ENCODE measurements at places on chromosomes 13 and 19.

GRCh38 chr13:21670006-21670882 is 629 bp upstream of the FGF9 start:
- peak; percentile 30 for DNase-seq

- DNase-seq: no peak
Observed at GRCh38 chr13:66657165-66657881, 572.8 kb downstream of the PCDH9 start.

GRCh38 chr19:50542943-50543342 is 25.3 kb downstream of the LRRC4B start:
- DNase-seq: no peak

DNA sequence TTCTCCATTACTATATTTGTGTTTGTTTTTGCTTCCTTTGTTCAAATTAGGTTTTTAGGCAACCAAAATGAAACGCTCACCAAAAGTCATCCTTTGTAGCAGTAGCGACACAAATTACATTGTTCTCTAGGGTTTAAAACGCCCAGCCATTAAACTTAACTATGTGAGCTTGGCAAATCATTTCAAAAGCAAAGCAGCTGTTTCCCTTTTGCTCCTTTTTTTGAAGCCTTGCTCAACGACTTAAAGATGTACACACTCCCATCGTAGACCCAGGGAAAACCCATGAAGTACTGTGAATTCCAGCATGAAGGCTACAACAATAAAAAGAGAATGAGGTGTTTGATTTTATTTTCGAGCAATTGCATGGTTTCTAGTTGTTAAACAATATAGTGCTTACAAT is 106.7 kb downstream of the RAP2A start:
- no peak for DNase-seq

DNA sequence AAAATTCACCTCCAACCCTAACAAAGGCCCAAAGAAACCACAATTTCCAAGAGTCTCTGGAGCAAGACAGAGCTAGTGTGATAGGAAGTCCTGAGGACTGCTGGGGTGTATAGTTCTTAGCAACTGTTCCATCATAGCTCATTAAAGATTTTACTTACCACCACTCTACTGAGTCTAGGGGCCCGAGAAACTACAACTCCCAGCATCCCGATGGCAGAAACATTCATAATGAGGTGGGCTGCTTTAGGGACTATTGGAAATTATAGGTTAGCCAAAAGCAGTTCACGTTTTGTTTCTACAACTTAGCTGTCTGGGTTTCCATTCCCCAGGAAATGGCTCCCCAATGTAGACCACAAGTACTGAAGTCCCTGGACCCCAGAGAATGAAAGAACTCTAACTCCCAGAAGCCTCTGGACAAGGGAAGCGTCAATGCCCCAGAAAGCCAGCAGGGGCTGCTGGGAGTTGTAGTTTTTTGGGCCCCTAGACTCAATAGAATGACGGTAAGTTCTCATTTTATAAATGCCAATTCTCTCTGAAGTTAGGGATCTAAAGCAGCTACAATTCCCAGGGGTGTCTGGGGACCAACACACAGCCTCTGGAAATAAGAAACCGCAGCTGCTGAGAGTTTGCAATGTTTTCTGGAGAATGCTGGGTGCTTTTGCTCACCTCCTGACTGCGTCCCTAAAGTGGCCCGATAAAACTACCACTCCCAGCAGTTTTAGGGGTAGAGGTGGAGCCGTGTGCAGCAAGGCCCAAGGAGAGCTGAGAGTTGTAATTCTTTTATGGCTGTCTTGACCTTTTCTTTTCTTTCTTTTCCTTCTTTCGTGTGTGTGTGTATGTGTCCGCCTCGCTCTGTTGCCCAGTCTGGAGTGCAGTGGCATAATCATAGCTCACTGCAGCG is 11.1 kb downstream of the FTL start:
- no peak for DNase-seq

DNA sequence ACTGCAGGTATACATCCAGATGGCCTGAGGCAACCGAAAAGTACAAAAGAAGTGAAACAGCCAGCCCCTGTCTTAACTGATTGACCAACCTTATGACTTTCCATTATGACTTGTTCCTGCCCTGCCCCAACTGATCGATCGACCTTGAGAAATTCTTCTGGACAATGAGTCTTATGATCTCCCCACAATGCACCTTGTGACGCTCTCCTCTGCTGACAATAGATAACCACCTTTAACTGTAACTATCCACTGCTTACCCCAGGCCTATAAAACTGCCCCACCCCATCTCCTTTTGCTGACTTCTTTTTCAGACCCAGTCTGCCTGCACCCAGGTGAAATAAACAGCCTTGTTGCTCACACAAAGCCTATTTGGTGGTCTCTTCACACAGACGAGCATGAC is 11.2 kb downstream of the ZNF83 start:
- DNase-seq: no peak

DNA sequence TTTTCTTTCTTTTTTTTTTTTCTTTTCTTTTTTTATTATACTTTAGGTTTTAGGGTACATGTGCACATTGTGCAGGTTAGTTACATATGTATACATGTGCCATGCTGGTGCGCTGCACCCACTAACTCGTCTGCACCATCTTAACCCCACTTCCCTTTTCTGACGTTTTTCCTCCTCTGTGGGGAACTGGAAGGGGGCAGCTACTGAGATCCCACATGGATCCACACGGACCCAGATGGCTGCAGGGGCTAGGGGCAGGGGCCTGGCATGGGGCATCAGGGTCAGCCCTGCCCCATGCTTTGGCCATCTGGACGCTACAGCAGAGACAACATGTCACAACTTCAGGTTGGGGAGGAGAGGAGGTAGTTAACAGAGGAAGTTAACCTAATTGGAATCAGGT is 54.3 kb downstream of the RUBCNL start:
- no peak for DNase-seq

GRCh38 chr19:5719274-5719960 is 529 bp downstream of the LONP1 start:
- no peak for DNase-seq

GRCh38 chr13:28258417-28258816 is 120.1 kb downstream of the PAN3 start:
- DNase-seq: no peak

DNA sequence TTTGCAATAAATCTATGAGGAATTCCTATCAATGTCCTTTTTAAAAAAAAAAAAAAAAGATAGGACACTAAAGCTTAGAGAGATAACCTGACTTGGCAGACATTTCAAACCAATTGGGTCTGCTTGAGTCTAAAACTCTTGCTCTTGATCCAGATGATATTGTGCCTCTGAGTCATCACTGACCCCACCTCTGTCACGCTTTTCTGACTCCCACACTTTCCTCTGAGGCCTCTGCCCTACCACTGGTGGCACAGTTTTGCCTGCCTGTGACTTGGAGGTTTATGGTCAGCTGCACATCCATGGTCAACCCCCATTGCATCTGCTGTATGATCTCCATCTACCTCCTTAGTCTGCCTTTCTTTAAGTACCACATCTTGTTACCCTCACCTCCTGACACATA is 328.7 kb downstream of the SPRY2 start:
- no peak for DNase-seq

DNA sequence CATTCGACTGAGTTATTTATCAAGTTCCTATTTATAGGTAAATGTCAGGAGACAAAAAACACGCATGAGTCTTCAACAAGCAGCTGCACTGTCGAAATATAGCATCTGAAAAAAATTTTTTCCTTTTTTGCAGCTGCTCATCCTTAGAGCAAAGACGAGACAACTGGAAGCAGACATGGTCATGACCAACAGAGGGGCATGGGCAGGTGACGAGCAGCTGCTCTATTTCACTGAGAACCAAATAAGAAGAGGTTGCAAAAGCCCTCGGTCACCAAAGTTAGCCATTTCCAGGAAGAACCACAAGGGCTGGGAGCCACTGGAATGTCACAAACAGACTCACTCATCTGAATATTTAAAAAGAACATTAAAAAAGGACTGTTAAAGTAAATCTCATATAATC is 22.2 kb downstream of the SOHLH2 start:
- no peak for DNase-seq

- no peak for DNase-seq
Observed at GRCh38 chr19:34995551-34995950, 4.6 kb upstream of the GRAMD1A start.

DNA sequence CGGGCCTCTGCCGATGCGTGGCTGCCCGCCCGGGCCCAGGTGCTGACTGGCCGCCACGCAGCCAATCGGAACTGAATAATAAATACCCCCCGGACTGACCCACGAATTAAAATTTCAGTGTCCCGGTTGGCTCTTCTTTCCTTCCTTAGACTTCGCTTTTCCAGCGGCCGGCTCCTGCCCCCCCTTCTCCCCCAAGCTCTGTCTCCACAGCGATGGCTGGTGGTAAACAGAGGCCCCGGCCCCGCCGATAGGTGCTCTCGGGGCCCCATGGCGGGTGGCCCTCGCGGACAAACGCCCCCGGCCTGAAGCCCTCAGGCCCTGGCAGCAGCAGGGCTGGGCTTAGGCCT is 2.6 kb downstream of the ZBTB7A start:
- no peak for DNase-seq

DNA sequence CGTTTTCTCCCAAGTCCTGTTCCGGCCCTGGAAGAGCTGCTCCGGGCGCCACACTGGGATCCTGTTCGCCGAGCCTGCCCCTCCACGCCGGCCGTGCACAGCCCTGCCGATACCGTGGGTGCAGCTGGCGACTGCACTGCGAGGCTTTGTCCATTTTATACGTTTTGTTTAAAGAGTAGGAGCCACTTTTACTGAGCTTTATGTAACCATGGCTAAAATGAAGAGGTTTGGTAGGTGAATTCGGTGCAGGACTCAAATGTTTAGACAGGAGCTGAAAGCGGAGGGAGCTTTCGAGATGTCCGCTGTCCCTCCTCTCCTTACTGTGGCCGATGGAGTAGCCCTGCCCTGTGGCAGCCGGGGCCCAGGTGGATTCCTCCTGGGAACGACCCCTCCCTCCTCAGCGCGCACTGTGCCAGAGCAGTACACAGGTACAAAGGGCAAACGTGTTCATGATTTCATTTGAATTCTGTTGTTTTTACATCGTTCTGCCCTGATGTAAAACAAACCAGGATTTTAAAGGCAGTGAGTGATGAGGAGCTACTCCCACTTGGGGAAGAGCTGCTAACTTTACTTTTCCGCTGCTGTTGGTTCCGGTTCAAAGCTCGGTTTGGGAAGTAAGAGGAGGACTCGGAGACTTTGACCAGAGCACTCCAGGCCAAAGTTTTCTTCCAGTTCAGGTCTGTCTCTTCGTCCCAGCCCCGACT is 1.7 kb downstream of the COL4A2 start:
- DNase-seq: no peak

DNA sequence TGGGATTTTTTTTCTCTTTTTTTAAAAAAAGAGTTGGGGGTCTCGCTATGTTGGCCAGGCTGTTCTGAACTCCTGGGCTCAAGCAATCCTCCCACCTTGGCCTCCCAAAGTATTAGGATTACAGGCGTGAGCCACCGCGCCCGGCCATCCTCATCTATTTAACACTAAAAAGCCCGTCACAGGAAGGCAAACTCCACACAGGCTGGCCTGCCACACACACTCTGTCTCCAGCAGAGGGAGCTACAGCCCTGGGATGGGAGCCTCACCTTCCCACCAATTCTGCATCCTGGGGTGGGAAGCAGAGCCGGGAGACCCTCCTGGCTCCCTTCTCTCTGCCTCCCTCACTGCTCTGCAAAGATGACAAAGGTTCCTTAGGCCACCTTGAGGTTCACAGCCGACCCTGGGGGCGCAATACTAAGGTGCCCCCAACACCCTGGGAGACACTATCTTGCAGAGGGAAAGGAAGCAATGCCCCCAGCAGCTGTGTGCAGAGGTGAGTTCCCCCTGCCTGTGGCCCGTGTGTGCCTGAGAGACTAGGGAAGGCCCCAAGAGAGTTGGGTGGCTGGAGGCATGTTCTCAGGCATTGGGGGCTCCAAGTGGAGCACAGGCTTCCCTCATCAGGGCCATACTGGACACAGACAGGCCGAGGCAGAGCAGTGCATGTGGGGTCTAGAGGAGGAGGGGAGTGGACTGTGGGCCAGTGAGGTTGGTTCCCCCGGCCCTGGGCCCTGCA is 27.4 kb upstream of the TIMM44 start:
- no peak for DNase-seq

DNA sequence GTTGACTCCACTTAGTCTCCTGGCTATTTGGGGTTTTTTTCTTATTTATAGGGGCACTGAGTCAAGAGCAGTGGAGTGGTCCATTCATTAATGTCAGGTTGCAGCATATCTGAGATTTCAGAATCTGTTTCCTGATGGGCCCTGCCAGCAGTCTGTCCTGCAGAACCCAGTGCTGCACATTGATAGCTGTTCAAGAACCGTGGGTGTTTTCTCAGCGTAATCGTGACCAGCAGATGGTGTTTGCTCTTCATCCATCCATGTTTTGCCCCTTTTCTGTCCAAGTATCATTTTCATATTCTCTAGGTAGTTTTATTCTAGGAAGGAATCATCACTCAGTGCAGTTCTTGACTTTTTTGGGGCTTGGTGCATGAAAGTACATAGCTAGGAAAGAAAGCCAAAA is 166.5 kb downstream of the ATP8A2 start:
- DNase-seq: no peak

DNA sequence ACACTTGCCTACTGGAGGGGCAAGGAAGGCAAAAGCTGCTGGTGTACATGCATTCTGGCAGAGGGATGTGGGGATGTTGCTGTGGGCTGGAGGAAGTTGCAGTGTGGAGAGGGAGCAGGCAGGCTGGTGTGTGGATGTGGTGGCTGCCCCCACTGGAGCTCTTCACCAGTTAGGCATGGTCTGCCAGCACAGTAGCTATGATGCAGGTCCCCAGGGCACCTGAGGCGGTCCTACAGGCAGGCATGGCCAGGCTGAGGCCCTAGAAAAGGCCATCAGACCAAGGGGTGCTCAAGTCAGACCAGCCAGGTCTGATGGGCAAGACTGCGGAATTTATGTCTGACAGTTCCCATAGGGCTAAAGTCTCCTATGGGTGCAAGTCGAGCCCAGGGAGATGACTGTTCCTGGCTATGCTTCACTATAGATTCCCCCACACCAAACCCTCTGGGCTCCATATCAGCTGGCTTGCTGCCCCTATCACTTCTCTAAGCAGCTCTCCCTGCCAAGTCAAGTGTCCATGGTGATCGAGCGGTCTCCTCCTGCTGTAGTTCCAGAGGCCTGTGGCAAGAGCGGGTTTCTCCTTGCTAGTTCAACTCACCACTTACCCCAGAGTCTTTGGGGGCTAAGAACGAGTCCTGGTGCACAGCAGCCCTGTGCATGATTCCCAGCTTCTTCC is 473.1 kb downstream of the TDRD3 start:
- no peak for DNase-seq

DNA sequence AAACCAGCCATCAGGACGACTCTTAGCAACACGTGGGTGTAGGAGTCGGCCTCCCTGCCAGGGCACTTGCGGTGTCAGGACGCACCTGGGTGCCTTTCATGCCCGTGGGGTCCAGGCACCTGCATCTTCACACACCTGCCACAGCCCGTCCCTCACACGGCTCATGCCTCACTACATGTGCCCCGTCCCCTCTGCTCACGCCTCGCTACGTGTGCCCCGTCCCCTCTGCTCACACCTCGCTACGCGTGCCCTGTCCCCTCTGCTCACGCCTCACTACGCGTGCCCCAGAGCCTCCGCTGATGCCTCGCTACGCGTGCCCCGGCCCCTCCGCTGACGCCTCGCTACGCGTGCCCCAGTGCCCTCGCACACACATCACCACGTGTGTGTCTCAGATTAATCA is 58.0 kb upstream of the F7 start:
- DNase-seq: no peak

- no peak for DNase-seq
Observed at GRCh38 chr13:79070343-79070974, 335.6 kb downstream of the RBM26 start.

- no peak for DNase-seq
Observed at GRCh38 chr19:29275266-29275665, 62.3 kb upstream of the UQCRFS1 start.

Data from stimulated activated CD8-positive, alpha-beta memory T cell treated with anti-CD3 and anti-CD28 coated beads, Interleukin-15, amount 100 ng/mL, for 24 hours (primary cell).